Activated naive CD8-positive, alpha-beta T cell treated with anti-CD3 and anti-CD28 coated beads, Interleukin-2, amount 10 ng/mL, durations not matched to agents 7 days and 5 days (primary cell): ENCODE measurements at places on chromosomes 1 and 21.

DNA sequence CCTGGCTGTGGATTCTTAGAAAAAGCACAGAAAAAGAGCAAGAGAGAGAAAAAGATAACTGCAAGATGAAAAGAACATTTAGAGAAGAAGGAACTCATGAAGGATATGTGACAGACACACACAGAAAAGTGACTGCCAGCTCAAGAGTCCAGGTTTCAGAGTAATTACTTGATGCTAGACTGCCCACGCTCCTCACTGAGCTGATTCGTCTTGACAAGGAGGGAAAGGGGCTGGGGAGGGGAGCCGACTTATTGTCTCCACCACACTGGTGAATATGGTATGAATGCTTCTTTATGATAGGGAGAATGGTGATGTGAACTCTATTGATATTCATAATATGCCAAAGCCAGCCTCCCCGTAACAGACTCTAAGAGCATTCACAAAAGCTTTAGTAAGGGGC is 140.4 kb downstream of the BRINP2 start:
- DNase-seq: no peak

DNA sequence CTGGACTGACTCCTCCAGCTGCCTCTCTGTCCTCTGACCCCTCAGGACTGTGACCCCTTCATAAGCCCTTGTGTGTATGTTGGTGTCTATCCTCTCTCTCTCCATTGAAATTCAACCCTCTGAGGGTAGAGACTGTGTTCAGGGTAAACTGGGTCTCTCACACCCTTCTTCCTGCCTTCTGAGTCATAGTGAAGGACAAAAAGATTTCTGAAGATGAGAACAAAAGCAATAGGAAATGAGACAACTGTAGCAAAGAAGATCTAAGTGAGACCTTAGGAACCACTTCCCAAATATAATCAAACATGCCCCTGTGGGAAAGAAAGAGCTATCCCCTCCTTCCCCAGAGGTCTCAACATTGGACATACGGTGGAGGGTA is 16.9 kb downstream of the NUAK2 start:
- DNase-seq: no peak

- no peak for DNase-seq
These were observed 240.9 kb downstream of the KCTD3 start for GRCh38 chr1:215807911-215808436.

GRCh38 chr1:31915438-31915837 is 22.7 kb downstream of the PTP4A2 start:
- no peak for DNase-seq

DNA sequence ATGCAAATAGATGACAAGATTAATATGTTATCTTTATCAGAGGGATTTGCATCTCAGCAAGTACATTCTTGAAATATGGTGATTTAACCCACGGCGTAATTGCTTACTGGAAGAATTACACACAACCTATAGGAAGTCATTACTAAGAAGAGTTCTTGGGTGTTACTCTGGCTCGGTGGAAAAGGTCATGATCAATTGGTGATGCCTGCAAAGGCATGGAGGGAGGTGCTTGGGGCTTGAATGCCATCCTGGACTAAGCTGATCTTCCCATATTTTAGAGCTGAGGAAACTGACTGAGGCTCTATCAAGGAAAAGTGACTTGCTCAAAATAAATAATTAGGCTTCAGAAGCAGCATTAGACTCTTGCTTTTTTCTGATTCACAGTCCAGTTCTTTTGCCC is 137.5 kb upstream of the JUN start:
- DNase-seq: no peak

- DNase-seq: no peak
These were observed 195.8 kb downstream of the KAZN start for GRCh38 chr1:14794136-14794768.

DNA sequence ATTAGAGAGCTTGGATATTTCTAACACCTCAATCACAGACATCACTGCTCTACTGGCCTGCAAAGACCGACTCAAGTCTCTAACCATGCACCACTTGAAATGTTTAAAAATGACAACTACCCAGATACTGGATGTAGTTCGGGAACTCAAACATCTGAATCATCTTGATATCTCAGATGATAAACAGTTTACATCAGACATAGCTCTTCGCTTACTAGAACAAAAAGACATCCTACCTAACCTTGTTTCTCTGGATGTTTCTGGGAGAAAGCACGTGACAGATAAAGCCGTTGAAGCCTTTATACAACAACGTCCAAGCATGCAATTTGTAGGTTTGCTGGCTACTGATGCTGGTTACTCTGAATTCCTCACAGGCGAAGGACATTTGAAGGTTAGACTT is 45.1 kb downstream of the ZYG11B start:
- no peak for DNase-seq

GRCh38 chr1:147904726-147905125 is 2.1 kb downstream of the GJA8 start:
- no peak for DNase-seq

GRCh38 chr1:2610036-2610959 is 22.5 kb downstream of the MMEL1 start:
- no peak for DNase-seq

DNA sequence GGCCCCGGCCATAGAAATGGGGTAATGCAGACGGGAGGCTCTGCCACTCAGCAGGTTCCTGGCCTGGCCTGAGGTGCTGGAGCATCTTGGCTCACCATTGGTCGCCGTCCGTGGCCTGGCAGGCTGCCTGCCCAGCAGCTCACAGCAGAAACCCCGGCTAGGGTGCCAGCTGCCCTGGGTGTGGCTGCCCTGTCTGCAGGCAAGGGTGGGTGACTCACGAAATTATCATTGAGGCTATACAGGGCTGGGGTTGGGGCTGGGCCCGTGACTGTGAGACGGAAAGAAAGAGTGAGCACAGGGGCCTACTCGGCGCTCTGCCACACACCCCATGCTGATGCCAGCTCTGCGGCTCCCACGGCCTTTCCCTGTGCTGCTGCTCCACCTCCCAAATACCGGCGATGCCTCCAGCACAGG is 8.0 kb upstream of the PKP1 start:
- DNase-seq: no peak

- DNase-seq: no peak
These were observed 8.4 kb downstream of the PDIK1L start for GRCh38 chr1:26119892-26120608.

- no peak for DNase-seq
These were observed 647.5 kb downstream of the SMYD3 start for GRCh38 chr1:245859493-245860114.

- DNase-seq: no peak
These were observed 7.2 kb upstream of the CLCA1 start for GRCh38 chr1:86461482-86461881.

- no peak for DNase-seq
These were observed 29.6 kb downstream of the GPBP1L1 start for GRCh38 chr1:45656573-45657226.

GRCh38 chr1:228171221-228171891 is 5.8 kb downstream of the IBA57 start:
- DNase-seq: no peak

GRCh38 chr1:33723251-33723650 is 140.6 kb upstream of the HMGB4 start:
- DNase-seq: no peak

DNA sequence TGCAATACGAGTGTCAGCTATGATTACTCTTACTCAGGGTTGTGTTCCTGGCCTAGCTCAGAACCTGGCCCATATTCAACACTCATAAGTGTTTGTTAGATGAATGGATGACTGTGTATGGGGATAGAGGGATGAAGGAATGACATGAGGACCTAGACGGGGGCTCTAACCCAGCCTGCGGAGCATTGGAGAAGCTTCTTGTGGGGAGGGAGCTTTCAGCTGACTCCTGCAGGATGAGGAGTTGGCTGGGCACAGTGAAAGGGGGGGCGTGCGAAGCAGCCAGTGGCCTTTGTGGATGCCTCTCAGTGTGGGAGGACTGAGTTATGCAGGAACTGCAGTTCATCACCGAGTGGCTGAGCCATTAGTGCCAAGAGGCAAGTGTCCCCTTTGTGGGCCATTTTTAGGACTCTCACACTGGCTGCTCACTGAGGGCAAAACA is 1.2 kb upstream of the EXTL1 start:
- DNase-seq: no peak

- DNase-seq: no peak
These were observed 326.5 kb upstream of the SGIP1 start for GRCh38 chr1:66207484-66207883.

DNA sequence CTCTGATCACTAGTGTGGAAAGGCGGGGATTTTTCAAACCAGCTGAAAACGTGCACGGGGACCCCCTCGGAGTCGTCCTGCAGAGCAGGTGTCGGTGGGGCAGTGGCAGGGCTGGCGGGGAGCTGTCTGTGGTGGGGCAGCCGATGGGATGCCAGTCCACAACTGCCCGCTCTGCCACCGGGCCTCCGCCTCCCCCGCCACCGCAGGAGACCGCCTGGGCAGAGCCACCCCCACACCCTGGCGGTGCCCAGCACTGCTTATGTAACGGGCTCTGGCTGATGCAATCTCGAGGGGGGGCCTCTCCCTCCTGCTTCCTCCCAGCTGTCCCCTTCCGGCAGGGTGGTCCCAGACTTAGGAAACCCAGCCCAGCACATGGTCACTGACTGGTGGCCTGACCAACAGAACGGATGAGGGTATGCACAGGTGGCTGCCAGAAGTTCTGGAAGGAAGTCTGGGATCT is 9.3 kb downstream of the CHD5 start:
- no peak for DNase-seq

DNA sequence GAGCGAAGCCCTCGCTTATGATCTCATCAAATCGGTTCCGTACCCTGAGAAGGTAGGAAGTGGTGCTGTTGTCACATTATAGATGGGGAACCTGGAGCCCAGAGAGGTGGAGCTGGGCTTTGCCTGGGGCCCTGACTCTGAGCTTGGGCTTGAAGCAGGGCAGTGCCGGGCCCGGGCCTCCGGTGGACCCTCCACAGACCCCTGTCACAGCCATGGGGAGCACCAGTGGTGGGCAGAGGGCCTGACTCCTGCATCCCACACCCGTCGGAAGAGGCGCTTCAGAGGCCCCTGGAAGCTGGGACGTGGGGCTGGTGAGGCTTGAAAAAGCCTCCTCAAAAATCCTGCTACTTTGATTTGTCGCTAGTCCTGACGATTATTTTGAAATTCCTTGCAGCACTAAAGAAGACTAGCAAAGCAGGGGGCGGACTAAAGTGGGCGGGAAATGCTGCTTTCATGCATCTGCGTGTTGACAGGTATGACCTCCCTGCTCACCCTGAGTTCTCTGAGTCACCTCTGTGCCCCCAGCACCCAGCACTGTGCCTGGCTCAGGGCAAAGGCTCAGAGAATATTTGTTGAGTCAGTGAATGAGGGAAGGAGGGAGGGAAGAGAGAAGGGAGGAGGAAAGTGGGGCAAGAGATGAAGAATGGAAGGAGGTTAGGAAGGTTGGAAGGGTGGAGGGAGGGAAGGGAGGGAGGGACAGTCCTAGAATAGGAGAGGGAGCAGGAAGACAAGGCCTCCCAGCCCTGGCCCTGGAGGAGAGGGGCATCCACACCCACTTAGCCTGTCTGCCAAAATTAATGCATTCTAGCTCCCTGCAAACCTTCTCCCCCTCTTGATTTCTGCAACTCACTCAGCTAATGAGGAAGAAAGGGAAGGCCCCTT is 262.8 kb upstream of the VAMP3 start:
- no peak for DNase-seq

GRCh38 chr1:185517808-185518419 is 200.9 kb upstream of the IVNS1ABP start:
- no peak for DNase-seq

GRCh38 chr21:41366522-41367151 is 4.8 kb downstream of the MX2 start:
- no peak for DNase-seq

- no peak for DNase-seq
These were observed 180.8 kb downstream of the NPHP4 start for GRCh38 chr1:5811419-5811818.

- no peak for DNase-seq
These were observed 30.5 kb downstream of the CASZ1 start for GRCh38 chr1:10765734-10766478.

GRCh38 chr1:43668956-43669355 is 19.0 kb downstream of the KDM4A start:
- no peak for DNase-seq

DNA sequence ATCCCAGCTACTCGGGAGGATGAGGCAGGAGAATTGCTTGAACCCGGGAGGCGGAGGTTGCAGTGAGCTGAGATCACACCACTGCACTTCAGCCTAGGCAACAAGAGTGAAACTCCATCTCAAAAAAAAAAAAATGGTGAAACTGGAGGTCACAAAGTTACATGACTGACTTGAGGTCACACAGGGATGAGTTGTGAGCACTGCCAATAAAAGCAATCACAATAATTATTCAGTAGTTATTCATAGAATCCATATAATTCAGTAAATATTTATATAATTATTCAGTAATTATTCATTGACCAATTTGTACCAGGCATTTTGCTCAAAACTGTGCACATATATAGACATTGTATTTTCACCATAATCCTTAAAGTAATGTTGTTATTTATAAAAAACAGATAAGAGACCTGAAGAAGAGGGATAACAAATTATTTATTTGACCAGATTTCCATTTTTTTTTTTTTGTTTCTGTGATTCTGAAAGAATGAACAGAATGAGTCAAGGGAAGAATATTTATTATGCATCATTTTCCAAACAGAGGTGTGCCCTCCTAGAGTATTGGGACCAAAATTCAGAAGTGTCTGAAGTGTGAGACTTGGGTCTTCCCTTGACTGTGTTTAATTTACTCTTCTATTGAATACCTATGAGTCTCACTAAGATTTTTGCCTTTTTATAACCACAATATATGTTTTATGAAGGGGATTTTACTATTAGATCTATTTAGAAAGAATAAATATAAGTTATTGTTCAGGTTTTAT is 43.0 kb downstream of the PRKAB2 start:
- no peak for DNase-seq

GRCh38 chr1:231355171-231355570 is 17.1 kb downstream of the SPRTN start:
- no peak for DNase-seq
